Small intestine (tissue), 16 donors: ENCODE measurements at places on chromosomes 7 and 10. TPM values are rescaled to one million over a fixed set of nuclear protein-coding genes. Genes with fewer than 3 reads are reported as not detected.

DNA sequence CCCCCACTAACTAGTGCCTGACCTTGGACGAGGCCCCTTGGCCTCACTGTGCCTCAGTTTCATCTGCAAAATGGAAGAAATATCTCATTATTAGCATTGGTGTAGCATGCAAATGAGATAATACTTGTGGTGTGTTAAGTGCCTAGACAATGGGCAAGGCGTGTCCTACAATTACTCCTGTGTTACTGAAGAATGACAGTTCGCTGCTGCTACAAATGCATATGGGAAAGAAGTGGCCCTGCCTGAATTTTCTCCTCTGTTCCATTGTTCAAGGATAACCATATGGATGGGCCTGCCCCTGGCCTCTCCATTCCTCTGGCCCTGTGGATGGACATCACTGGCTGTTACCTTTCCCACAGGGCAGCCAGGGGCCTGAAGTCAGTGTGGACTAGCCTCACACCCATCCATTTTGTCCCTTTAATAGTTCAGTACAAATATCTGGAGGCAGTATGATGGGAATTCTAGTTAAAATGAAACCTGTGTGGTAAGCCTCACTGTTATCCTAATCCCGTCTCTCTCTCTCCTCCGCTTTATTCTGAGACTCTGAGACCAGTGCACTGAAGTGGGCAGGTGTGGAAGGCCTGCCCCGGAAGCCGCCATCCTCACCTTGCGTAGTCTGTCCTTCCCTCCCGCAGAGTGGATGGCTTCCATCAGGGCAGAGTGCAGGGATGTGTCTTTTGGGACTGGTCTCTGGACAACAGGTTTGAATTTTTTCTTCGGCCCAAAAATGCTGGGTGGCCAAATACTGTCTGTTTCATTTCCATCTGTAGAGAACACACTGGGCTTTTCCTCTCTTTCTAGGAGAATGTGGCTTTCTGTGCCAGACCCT is 244.6 kb upstream of the GRB10 start:
- DNase-seq: no peak

- no peak for DNase-seq
Observed at GRCh38 chr10:90817128-90817889, 40.5 kb downstream of the HTR7 start.

The NMT2 gene
- polyA plus RNA-seq: 19.2 TPM

DNA sequence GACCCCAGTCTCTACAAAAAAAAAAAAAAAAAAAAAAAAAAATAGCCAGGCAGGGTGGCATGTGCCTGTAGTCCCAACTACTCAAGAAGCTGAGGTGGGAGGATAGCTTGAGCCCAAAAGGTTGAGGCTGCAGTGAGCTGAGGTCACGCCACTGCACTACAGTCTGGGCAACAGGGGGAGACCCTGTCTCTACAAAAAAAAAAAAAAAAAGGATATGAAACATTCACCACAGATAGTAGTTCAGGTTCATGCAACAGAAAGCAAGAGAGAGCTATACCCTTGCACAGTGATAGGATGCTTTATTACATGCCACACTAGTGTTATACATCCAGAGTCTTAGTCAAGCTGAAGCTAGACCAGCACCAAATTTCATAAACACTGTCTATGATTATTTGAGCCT is 148.4 kb upstream of the KAT6B start:
- no peak for DNase-seq

- no peak for DNase-seq
Observed at GRCh38 chr10:24485304-24485703, 238.4 kb downstream of the ARHGAP21 start.

DNA sequence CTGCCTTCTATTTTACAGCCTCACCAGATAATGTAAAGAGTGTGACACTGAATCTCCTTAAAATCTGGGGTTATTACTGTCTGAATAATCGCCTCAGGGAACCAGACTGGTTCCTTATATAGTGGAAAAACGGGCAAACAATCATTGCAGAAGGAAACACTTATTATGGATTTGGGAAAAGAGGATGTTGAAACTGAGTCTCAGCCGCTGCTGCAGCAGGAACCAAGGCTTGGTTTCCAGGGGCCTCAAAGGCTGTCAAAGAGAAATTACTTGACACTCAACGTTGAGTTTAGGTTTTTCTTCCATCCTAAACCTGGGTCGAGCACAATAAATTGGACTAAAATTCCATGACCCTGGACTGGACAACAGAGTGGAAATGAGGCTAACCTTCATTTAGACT is 103.8 kb upstream of the AHR start:
- DNase-seq: no peak

The TRIM73 gene
- polyA plus RNA-seq: 4.6 TPM
